ENCODE measurements at places on chromosomes 11 and 22.

- DNase-seq: no peak
These were observed 3.2 kb downstream of the LRRC32 start for GRCh38 chr11:76667271-76667818.

DNA sequence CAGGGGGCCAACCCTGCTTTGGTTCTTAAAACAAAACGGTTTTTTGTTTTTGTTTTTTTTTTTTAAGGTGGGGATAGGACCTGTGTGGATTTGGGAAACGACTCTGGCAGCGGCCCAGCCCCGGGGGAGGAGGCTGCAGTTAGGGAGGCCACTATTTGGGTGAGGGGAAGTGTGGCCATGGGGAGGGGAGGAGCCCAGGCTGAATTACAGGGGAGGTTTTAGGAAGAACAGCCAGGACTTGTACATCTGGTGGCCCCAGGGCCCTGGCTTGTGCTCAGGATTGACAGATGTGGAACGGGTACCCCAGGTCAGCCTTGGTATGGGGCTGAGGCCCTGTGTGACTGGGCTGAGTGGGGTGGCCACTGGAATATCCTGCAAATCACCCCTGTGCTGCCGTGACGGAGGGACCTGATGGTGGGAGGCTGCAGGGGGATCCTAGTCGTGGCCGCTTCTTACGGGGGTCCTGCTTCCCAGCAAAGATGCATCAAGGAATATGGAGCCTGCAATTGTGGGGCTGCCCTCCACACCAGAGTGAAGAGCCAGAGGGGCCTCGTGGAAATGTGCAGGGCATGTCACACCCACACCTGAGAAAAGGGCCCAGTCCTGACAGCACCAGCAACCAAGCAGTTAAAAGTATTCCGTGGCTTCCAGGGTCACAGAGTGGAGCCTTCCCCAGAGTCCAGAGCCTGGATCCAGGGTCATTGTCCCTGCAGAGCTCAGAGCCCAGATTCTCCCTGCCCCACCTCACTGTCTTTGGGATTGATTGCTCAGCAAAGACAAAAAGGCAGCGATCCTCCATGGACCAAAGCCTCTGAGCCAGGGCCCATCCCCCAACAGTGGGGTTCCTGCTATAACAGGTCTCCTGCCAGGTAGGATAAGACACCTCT lies 55.2 kb upstream of the WNT7B start:
- DNase-seq: no peak

DNA sequence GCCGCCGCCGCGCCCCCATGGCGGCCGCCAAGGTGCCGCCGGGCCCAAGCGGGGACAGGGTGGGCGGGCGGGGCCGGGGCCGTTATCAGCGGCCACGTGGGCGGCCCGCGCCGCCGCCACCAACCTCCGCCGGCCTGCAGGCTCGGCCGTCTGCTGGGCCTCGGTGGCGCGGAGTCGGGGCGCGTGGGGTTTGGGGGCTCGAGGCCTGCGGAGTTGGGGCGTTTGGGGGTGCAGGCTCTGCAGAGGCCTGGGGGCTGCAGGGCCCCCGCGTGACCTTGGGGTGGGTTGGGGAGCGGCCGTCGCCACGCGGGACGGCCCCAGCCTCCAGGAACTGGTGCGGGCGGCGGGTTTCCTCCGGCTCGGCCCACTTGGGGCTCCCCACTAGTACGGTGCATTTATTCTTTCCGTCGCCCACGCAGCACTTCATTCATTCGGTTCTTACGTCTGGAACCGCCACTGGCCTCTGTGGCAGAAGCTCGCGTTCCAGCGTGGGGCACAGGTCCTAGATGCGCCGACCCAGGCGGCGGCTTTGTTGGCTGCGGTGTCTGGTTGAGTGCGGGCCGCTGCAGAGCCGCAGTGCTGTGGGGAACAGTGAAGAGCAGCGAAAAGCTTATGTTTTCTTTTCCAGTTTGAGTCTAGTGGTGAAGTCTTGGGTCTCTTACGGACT lies 740 bp upstream of the TRMT2A start:
- no peak for DNase-seq

DNA sequence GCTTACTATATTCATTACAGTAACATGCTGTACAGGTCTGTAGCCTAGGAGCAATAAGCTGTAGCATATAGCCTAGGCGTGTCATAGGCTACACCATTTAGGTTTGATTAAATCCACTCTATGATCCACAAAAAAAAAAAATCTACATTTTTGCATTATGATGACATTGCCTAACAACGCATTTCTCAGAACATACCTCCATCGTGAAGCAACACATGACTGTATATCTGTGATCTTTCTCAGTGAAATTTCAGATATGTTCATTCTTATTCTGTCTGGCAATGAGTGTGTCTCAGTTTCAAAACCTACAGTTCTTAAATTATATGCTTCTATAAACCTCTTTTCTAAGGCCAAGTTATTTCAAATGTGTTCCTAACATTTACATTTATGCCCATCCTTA lies 140.3 kb downstream of the CADM1 start:
- no peak for DNase-seq

DNA sequence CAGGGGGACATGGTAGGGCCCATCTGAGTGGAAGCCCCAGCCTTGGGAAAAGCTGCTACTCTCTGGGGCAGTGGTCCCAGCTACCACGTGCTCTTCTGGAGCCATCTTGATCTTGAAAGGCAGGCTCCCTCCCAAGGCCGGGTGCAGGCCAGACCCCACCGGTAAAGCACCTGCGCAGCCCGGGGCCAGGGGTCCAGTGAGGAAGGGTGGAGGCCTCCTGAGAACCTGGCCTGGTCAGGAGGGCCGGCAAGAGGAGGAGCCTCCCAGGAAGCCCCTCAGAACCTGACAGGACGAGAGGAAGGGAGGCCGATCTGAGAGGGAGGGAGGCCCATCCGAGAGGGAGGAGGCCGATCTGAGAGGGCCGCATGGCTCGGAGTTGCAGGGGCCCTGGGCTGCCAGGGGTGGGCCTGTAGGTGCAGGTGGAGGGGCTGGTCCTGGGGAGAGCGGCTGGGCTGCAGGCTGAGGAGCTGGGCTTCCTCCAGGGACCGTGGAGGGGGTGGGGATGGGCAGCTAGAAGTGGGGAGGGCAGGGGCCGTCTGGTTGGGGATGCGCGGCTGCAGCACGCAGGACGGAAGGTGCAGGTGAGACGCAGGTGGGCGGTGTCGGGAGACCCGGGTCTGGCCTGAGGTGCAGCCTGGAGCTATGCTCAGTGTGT lies 529 bp downstream of the GRAMD4 start:
- DNase-seq: no peak

DNA sequence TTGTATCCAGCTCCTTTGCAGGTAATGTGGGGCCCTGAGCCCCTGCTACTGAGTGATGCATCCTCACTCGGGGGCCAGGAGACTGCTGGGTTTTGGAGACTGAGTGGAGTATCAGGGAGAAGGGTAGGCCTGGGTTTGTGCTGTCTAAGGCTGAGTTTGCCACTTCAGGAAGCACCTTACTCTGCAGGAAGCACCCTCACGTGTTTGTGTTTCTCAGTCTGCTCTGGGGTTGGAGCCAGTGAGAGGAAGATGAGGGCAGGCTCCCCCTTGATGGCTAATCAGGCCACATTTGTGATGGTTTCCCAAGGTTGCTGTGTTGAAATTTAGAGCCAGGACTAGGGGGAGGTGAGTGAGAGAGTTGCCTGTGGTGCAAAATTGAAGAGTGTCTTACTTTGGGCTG lies 13.7 kb upstream of the THY1 start:
- DNase-seq: no peak

- DNase-seq: no peak
These were observed 245.8 kb downstream of the ETS1 start for GRCh38 chr11:128341280-128342248.

GRCh38 chr22:41913842-41914534 lies 886 bp downstream of the SHISA8 start:
- no peak for DNase-seq

DNA sequence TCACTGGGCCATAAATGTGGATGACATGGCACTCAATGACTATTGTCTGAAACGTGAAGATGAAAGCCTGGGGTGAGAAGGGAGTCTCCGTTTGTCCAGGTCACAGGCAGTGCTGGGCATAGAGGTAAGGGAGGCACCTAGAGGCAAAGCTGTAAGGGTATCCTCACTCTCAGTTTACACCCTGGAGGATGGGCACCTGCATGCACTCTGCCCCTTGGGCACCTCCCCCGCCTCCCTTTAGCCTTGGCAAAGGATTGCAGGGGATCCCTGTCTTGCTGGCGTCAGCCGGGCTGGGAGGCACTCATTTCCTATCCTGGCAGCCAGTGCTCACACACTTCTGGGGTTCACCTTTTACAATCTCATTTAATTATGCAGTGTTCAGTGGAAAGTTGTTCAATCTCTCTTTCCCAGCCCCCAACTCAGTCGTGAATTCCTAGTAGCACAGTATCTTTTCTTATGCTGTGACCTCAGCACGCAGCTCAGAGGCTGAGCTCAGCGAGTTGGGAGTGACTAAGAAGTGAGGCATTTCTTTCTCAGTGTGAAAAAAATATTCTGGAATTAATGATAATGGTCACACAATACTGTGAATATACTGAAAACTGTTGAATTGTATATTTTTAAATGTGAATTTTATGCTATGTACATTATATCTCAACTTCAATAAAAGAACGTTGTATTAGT lies 866.6 kb downstream of the BRD1 start:
- no peak for DNase-seq

DNA sequence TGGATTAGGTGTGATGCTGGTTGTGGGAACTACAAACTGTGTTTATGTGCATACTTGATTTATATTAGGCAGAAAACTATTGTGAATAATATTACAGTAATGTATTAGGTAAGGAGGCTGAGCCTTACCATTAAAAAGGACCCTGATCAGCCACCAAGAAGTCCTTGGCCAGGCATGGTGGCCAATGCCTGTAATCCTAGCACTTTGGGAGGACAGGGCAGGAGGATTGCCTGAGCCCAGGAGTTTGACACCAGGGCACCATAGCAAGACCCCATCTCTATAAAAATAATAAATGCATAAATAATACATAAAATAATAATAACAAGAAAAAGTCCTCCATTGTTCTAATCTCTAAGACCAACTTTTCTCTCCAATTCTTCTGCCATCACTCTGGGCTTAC lies 3.2 kb upstream of the ZBED5 start:
- no peak for DNase-seq

GRCh38 chr11:15687342-15687741 lies 572.6 kb downstream of the INSC start:
- DNase-seq: no peak

- peak; percentile 34 for DNase-seq
These were observed 27.0 kb downstream of the TESMIN start for GRCh38 chr11:68724293-68724692.

DNA sequence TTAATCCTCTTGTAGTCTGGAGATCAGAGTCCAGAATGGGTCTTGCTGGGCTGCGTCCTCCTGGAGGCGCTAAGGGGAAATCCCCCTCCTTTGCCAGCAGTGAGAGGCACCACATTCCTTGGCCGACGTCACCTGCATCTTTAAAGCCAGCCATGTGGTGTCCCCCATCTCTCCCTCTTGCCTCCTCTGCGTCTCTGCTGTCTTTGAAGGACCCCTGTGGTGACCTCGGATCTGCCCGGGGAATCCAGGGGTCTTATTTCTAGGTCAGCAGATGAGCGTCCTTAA lies 27.2 kb upstream of the PARVB start:
- no peak for DNase-seq

GRCh38 chr11:69437876-69438205 lies 43.6 kb upstream of the LINC01488 start:
- DNase-seq: no peak

- DNase-seq: no peak
These were observed 57.9 kb downstream of the C2CD3 start for GRCh38 chr11:74112877-74113276.

DNA sequence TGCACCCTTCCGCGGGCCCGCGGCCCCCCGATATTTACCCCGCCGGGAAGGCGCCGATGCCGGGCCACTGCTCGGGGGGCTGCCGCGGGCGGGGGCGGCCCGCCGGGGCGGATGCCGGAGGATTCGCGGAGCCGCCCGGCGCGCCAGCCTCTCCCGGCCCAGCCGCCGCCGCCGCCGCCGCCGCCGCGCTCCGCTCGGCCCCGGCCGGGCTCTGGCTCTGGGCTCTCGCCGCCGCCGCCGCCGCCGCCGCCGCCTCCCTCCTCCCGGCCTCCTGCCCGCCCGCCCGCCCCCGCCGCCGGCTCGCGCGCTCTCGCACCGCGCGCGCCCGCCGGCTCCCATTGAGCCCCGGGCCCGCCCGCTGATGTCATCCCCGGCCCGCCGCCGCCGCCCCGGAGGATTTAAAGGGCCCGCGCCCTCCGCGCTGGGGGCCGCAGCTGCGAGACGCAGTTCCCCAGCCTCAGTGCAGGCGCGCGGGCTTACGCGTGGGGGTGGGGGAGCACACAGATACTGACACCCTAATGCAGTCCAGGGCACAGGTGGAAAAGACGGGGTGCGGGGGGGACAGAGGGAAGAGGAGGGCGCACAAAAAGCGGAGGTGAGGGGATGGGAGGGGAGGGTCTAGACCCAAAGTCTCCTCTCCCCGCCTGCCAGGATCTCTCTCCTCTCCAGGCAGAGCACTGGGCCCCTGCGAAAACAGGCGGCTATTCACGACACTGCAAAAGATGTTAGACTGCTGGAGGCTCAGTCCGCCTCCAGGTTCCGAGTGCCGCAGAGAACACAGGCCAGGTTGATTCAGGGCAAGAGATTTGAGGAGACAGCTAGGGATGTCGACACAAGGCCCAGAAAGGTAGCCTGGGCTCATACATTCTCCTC lies at the start of gene CSNK1E:
CSNK1E (minus strand) TSS at position 312 of the 873 bp plus-strand sequence. CDS start 3,276 bp downstream, outside the sequence.
- peak; percentile 43 for DNase-seq

DNA sequence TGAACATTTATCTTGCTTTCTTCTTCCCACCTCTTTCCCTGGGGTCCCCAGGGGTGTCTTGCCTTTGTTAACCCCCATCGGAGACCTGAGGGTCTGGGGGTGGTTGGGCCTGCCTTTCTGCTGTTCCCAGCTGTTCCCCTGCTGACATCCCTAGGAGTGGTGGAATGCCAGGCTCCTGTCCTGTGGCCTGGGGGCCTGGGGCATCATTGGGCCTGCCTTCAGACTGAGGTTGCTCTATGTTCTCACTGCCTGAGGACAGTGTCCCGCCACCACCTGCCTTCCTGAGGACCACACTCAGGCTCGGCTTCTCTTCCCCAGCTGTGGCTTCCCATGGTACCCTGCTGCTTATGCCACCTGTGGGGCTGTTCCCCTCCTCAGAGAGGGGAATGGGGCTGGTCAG lies 1.1 kb upstream of the IL18BP start:
- no peak for DNase-seq

DNA sequence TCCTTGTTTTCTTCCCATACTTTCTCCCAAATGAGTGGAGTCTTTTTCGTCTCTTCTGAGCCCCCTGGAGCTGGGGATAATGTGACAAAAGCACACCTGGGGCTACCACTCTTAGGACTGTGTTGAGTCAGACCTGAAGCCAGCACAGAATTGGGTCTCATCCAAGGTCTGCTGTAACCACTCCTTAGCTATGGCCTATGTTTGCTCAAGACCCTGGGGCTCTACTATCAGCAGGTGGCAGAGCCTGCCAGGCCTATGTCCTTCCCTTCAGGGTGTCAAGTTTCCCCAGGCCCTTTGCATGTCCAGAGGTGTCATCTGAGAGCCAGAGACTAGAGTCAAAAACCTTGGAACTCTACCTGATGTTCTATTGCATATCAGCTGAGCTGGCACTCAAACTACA lies 335.7 kb downstream of the DDX10 start:
- no peak for DNase-seq

DNA sequence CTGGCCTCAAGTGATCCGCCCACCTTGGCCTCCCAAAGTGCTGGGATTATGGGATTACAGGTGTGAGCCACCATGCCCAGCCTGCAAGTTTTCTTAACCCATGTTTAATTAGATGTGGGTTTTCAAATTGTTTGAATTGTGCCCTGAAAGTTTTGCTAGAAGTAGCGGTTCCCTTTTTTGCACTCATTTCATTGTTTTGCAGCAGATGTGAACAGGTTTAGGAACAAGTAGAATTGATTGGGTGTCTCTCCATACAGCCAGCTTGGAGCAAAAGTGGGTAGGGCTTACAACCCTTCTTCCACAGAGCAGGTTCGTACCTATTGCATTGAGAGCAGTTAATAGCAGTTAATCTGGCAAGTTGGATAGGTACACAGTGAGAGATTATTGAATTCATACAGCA lies 16.1 kb downstream of the EWSR1 start:
- DNase-seq: no peak
